NCI-H446 treated with DMSO at 0.1 percent for 48 hours (cell line): ENCODE measurements at places on chromosomes 2 and 18.

DNA sequence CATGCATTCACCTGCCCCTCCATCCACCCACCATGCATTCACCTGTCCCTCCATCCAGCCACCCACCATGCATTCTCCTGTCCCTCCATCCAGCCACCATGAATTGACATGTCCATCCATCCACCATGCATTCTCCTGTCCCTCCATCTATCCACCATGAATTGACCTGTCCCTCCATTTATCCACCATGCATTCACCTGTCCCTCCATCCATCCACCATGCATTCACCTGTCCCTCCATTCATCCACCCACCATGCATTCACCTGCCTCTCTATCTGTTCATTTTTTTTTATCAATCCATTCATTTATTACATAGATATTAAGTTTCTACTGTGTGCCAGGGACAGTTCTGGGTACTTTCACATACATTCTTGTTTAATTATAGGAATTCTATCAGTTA lies 69.2 kb downstream of the MYCN start:
- DNase-seq = no peak

DNA sequence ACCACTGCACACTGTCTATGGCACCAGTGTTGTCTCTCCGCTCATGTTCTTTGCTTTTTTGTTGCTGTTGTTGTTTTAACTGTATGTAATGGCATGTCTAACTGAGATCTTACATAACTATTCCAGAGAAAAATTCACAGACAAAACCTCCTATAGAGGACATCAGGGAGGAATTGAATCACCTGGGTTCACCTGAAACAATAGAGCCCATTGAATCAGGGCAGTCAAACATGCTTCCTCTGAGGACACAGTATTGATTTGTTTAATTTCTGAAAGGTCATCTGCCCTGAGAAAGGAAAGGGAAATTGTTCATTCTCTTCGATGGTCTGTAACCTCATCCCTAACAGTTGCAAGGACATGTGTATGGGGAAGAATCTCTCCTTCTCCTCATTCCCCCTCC lies 237.5 kb downstream of the SRBD1 start:
- DNase-seq = no peak

DNA sequence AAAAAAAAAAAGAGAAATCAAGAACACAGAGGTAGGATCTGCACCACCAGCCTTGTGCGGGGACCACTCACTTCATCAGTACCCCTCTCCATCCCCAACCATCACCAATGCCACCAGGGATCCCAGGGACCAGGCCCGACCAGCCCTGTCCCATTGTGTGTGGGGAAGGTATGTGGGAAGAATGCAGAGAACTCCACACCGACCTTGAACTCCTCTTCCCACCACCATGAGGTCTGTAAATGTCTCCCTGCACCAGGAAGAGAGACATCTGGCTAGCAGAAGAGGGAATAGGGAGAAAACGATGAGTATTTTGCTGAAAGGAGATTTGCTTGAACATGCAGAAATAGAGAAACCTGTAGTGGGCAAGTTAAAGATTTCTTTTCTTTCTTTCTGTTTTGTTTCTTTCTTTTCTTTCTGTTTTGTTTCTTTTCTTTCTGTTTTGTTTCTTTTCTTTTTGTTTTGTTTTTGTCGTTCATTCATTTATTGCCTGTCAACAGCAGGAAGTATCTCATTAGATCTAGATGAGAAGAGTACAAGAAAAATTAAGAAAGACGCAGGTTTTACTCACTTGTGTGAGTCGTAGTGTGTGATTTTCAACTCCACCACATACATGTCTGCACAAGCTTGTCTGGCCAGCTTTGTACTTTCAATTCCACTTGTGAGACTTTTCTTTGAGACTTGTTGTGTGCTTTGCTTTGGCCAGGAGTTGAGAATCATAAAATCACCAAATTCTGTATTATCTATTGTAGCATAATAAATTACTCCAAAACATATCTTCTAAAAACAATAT lies 179.8 kb upstream of the HAAO start:
- DNase-seq = no peak

- DNase-seq = no peak
These were observed 22.3 kb downstream of the QPCT start for GRCh38 chr2:37366773-37367172.

GRCh38 chr2:84908948-84909713 lies 3.7 kb downstream of the TMSB10 start:
- no peak for DNase-seq

DNA sequence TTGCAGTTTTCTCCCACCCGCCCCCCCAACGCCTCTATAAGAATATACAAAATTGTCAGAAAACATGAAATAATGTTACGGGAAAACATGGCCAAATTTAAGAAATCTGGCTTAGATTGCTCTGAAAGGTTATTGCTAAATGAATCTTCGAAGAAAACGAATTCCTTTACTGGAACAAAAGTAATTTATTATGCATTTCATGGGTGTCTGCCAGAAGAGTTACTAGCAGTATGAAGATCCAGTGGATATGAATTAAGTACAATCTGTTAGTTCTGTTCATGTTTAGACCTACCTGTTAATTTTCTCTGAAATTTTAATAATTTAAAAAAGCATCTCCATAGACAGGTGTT lies 21.9 kb downstream of the GATA6 start:
- DNase-seq = no peak

- DNase-seq = no peak
These were observed 13.7 kb downstream of the FBLN7 start for GRCh38 chr2:112151701-112152440.

GRCh38 chr2:20666304-20667150 lies at the start of gene GDF7:
GDF7 (plus strand) TSS chr2:20667144; CDS start chr2:20667240, 96 bp downstream.
- no peak for DNase-seq

DNA sequence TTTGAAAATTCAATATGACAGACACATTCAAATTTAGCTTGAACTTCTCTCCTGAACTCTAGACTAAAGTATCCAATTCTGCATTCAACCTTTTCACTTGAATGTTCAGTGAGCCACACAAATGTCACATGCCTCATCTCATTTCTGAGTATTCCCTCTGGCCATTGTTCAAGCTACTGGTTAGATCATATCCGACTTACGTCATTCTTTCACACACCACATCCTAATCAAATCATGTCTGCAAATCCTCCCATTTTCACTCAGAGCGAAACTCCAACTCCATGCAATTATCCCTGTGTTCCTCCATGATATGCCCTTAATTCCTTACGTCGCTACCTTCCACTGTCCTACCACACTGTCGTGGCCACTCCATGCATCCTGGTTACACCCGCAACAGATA lies 425.1 kb downstream of the CBLN2 start:
- no peak for DNase-seq

DNA sequence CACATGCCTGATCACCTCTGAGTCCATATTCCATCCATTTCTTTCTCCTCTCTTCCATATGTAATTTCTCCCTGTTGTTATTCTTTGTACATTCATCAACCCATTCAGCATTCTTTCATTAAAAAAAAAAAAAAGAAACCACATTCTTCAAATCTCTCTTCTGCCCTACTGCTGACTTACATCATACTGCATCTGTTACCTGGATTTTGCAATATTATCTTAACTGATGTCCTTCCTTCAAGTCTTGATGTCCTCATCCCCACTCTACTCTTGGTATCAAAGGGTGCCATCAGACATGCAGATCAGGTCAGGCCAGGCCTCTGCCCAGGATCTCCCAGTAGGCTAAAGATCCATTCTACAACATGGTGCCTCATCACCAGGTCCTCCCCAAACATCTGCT lies 90.6 kb downstream of the SGPP2 start:
- DNase-seq = no peak

DNA sequence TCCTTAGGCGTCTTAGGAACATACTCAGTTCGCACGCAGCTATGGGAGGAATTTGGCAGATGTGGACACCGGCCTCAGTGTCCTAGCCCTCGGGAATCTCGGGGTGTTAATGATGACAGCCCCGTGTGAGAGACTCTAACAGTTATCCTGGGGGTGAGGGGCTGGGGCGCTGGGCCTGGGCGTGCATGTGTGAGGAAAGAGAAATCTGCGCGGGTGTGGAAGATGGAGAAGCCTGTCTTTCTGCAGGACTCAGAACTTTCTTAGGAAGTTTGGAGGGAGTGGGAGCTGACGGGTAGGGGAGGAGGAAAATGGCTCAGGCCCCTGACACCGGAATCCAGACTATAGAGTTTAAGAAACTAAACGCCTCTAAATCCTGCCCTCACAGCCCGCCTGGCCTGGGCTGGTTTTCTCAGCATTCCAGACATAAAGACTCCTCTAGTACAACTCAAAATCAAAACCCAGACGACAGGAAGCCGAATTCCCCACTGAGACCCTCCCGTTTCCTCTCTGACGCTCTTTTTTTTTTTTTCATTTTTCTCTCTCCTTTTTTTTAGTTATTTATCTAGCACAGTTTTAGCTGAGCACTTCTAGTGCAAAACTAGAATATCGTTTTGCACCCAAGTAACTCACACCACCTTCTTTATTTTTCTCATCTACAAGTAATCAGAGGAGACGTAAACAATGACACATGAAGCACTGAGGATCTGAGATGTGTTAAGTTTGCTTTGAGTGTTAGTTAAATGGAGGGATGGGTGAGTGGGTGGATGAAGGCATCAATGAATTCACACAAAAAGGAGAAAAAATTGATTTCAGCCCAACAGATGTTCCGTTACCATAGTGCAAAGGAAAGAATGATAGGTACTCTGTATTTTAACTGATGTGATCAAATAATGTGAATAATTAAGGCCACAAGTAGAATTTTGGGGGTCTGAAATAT lies 1.2 kb upstream of the HAAO start:
- no peak for DNase-seq

- DNase-seq = no peak
These were observed 32.6 kb downstream of the ALPK2 start for GRCh38 chr18:58596265-58596681.

GRCh38 chr18:47032945-47033344 lies 2.5 kb downstream of the ELOA2 start:
- no peak for DNase-seq

DNA sequence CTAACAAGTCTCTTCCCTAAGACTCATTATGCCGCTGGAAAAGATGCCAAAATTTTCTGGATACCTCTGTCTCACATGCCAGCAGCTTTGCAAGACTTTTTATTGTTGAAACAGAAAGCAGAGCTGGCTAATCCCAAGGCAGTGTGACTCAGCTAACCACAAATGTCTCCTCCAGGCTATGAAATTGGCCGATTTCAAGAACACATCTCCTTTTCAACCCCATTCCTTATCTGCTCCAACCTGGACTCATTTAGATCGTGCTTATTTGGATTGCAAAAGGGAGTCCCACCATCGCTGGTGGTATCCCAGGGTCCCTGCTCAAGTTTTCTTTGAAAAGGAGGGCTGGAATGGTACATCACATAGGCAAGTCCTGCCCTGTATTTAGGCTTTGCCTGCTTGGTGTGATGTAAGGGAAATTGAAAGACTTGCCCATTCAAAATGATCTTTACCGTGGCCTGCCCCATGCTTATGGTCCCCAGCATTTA lies 26.3 kb downstream of the DHRS9 start:
- DNase-seq = no peak

DNA sequence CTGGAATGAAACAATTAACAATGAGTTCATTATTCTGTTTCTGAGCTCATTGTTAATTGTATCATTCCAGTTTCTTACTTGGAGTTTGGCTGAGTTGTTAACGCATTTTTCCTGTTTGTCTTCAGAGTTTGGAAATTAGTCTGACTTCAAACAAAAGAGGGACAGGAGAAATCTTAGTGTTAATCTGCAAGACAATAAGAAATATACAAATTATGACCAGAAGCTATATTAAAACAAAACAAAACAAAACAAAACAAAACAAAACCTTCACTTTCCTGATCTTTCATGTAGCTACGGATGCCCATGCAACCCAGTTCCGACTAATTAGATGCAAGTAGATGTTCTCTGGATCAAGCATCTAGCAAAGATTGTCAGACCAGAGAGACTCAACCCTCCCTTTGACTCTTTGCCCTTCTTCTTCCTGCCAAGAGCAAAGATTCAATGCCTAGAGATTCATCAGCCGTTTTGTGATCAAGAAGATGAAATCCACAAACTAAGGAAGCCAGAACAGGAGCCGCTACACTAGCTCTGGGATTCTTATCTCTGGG lies 686.2 kb upstream of the FSHR start:
- no peak for DNase-seq

DNA sequence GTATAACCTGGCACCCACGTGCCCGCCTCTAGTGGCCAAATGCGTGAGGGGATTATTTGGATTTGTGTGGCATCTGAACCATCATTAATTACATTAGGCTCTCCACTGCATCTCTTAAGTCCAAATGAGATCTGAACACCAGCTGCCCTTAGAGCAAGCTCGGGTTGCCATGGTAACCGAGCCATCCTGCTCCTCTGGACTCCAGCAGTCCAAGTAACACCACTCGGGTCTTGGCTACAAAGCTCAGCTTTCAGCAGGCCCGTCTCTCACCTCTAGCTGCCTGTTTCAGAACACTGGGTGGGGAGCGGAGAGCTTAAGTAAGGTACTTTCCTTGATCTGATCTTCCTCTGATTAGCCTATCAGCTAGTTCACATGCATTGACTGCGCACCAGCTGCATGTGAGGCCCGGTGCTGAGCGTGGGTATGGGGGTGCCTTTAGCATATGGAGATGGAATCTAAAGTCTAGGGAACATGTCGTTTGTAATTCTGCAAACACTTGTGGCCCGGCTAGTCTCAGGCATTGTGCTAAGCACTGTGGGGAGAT lies 14.1 kb upstream of the CYS1 start:
- no peak for DNase-seq

DNA sequence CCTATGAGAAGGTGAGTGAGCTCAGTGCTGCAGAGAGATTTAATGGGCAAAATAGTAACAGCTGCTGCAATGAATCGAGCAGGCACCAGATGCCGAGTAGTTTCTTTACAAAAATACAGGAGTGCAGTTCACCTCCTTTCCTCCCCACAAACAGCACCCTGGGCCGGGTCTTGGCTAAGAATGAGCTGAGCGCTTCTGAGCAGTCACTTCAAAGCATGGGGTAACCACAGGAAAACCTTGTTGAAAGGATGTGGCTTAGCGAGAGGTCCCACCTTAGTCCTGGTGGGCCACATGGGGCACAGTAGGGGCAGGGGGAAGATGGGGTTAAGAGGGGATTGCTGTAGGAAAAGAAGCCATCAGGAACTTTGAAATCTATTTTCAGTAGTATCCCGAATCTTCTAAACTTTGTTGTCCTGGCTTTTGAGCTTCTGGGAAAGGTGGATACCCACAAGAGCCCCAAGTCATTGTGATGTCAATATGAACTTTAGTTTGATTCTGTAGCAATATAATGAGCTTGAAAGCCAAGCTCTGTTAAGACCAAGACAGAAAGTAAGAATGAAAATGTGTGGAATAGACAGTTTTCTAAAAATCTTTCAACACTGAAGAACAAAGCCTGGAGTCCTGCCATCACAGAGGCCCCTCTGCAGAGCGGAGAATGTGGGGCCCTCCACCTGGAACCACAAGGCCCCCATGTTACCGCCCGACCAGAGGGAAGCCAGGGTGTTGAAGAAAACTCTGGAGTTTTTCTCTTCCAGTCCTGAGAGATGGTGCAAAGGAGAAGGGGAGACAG lies 101.0 kb upstream of the ZNF236 start:
- DNase-seq = no peak

GRCh38 chr2:30428348-30428662 lies 18.7 kb upstream of the LCLAT1 start:
- DNase-seq = no peak
